ENCODE measurements at places on chromosomes 4 and X. TPM values are rescaled to one million over a fixed set of nuclear protein-coding genes. Genes with fewer than 3 reads are reported as not detected.
A peak's percentile ranks its signal among the peaks of the same experiment; 100 is the strongest.

The RHOXF2B gene
- not detected for total RNA-seq

DNA sequence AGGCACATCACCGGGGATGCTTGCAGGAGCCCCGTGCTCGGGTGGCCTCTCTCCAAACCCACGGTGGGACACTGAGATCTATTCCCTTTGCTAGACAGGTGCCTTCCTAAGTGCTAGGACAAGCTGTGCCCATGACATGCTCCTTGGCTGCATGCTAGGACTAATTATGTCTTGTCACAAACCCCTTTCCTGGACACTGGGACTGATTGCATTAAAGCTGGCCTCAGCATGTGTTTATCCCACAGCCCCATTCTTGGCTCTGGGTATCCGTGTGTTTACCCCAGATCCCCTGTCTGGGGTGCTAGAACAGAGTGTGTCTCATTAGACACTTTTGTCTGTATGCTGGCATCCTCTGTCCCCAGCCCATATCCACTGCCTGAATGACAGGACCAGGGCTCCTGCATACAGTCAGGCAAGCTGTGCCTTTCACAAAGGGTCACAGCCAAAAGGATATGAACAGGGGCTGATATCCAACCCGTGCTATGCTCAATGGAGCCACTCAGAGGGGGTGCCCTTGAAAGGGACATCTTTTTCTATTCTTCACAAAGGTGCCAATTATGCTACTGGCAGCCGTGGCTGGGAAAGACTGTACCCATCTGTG lies 9.2 kb upstream of the IQSEC2 start:
- H3K4me1 ChIP-seq = no peaks in the 10 kb centered on the region
- H3K36me3 ChIP-seq = no peaks in the 10 kb centered on the region
- no peak for DNase-seq
- H3K4me3 ChIP-seq = no peak overlapping the region
- no peaks in the 10 kb centered on the region for H3K27me3 ChIP-seq

GRCh38 chr4:173735049-173735448 lies 205.0 kb upstream of the HAND2 start:
- H3K4me1 ChIP-seq = no peaks in the 10 kb centered on the region
- H3K27me3 ChIP-seq = no peaks in the 10 kb centered on the region
- no peaks in the 10 kb centered on the region for H3K36me3 ChIP-seq
- no peak overlapping the region for H3K27ac ChIP-seq
- no peak for DNase-seq

DNA sequence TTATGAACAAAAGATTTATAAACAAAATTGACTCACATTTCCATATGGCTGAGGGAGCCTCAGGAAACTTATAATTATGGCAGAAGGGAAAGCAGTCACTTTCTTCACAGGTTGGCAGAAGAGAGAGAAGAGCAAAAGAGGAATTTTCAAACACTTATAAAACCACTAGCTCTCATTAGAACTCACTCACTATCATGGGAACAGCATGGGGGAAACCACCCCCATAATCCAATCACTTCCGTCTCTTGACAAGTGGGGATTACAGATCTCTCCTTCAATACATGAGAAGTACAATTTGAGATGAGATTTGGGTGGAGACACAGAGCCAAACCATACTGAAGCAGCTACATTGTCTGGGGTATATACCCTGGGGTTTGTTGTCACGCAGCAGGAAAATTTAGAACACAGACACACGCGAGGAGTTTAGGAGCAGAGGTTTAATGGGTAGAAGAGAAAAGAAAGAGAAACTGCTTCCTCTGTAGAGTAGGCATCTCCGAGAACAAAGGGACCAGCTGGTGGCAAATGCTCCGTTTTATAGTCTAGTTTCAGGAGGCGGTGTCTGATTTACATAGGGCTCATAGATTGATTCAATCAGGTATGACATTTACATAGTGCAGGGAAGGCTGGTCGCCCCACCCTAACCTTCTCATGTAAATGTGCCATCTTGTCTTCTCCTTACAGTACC lies 2277.7 kb upstream of the AGA start:
- H3K4me3 ChIP-seq = no peak overlapping the region
- no peaks in the 10 kb centered on the region for H3K4me1 ChIP-seq
- H3K27ac ChIP-seq = no peak overlapping the region
- DNase-seq = no peak

DNA sequence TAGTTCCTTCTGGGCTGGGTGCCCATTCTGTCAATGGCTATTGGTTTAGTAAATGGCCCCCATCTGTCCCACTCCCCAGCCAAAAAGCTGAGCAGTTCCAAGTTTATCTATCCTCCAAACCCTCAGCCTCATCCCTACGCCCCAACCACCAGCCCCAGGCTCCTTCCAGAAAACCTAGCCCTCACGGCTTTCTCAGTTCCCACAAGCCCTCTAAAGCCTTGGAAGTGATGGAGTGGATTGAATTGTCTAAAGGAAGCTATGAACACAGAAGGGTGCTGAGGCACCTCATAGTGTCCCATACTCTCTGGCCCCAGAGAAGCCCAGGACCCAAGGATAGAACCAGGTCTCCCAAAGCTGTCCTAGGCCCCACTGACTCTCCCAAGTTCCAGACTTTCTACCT lies 75.6 kb upstream of the EFNB1 start:
- no peak overlapping the region for H3K27ac ChIP-seq
- no peaks in the 10 kb centered on the region for H3K36me3 ChIP-seq
- no peaks in the 10 kb centered on the region for H3K27me3 ChIP-seq
- H3K4me3 ChIP-seq = no peak overlapping the region
- no peaks in the 10 kb centered on the region for H3K4me1 ChIP-seq
- DNase-seq = peak; percentile 18

- no peaks in the 10 kb centered on the region for H3K27me3 ChIP-seq
- DNase-seq = no peak
- no peak overlapping the region for H3K4me3 ChIP-seq
- H3K4me1 ChIP-seq = no peaks in the 10 kb centered on the region
- H3K27ac ChIP-seq = no peak overlapping the region
- no peaks in the 10 kb centered on the region for H3K36me3 ChIP-seq
Measured at GRCh38 chr4:48184882-48185281, 50.8 kb upstream of the TXK start.

The AMBN gene
- total RNA-seq = not detected

DNA sequence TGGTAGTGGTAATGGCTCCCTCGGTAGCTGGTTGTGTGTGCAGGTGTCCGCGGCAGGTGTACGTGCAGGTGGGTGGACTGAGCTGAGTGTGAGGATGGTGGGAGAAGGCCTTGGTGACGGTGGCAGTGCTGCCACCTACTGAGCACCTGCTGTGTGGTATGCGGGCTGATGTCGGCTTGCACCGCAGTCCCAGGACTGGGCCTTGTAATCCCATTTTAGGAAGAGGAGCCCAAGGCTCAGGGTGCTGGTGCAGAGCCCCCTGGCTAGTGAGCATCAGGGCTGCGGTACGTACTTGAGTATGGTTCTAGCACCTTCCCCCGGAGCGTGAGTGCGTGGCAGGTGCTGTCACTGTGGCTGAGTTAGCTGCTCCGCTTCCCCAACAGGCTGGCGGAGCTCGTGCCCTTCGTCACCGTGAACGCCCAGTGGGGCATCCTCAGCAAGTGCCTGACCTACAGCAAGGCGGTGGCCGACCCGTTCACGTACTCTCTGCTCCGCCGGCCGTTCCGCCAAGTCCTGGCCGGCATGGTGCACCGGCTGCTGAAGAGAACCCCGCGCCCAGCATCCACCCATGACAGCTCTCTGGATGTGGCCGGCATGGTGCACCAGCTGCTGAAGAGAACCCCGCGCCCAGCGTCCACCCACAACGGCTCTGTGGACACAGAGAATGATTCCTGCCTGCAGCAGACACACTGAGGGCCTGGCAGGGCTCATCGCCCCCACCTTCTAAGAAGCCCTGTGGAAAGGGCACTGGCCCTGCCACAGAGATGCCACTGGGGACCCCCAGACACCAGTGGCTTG lies 5.7 kb upstream of the CPZ start:
- no peaks in the 10 kb centered on the region for H3K36me3 ChIP-seq
- H3K27me3 ChIP-seq = peaks cover 3% of the 10 kb centered on the region
- no peak overlapping the region for H3K4me3 ChIP-seq
- no peaks in the 10 kb centered on the region for H3K4me1 ChIP-seq
- no peak overlapping the region for H3K27ac ChIP-seq

The PPP4R3C gene
- not detected for total RNA-seq

DNA sequence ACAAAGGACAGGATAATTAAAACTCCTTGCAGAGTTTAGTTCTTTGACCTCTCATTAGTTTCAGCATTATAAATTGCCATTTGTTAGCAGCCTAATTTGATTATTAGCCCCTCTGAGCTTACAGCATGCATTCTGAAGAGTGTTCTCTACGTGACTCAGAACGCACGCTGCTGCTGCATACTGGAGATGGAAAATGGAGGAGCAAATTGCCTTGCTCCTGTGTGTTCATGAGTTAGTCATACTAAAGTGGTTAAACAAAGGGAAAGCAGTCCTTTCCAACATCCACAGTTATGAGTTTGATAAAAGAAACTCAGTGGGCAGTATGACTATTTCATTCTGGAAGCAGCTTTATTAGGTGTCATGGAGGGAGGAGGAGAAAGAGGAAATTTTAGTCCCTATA lies 922.5 kb downstream of the RPA4 start:
- H3K4me3 ChIP-seq = no peak overlapping the region
- no peaks in the 10 kb centered on the region for H3K4me1 ChIP-seq
- H3K27ac ChIP-seq = no peak overlapping the region
- no peaks in the 10 kb centered on the region for H3K36me3 ChIP-seq
- H3K27me3 ChIP-seq = no peaks in the 10 kb centered on the region
- no peak for DNase-seq

GRCh38 chrX:81390237-81390636 lies 188.3 kb downstream of the SH3BGRL start:
- H3K4me1 ChIP-seq = no peaks in the 10 kb centered on the region
- H3K4me3 ChIP-seq = no peak overlapping the region
- H3K36me3 ChIP-seq = no peaks in the 10 kb centered on the region
- no peak for DNase-seq

DNA sequence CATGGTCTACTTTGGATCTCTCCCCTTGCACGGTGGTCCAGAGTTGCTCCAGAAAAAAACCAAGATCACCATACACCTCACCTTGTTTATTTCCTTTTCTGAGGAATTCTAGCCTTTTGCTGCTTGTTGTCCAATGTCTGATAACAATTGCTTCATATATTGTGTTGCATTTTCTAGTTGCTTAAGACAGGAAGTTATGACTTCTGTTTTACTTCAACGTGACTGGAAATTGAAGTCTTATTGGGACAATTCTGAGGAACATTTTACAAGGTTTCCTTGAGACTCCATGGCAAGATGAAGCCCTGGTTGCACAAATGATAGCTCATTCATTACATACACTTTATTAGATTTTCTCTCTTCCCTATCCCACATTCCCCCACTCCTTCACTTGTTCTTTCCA lies 5.2 kb downstream of the CXCL1 start:
- peaks cover 10% of the 10 kb centered on the region for H3K4me1 ChIP-seq
- no peak for DNase-seq
- H3K27ac ChIP-seq = no peak overlapping the region
- H3K27me3 ChIP-seq = no peaks in the 10 kb centered on the region

The EDA gene
- total RNA-seq = 13.1 TPM

DNA sequence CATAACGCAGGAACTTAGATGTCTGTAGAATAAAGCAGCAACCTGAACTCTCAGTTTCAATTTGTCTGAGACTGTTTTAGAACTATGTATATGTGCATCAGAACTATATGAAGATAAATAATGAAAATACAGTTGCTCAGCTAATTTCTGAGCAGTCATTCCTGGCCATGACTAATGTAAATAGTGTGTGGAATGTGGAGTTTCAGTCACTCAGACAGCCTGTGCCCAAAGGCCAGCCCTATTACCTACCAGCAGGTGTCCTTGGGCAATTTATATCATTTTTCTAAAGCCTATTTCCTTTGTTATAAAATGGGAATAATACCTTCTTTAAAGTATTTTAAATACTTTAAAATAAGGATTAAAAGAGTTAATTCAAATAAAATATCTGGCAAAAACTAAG lies 56.0 kb upstream of the RELL1 start:
- H3K4me3 ChIP-seq = no peak overlapping the region
- H3K27me3 ChIP-seq = no peaks in the 10 kb centered on the region

The SOX3 gene
- not detected for total RNA-seq

GRCh38 chr4:32429151-32429550 lies 1709.0 kb downstream of the PCDH7 start:
- DNase-seq = no peak
- H3K4me1 ChIP-seq = no peaks in the 10 kb centered on the region
- H3K27ac ChIP-seq = no peak overlapping the region
- H3K27me3 ChIP-seq = no peaks in the 10 kb centered on the region
- no peaks in the 10 kb centered on the region for H3K36me3 ChIP-seq
- H3K4me3 ChIP-seq = no peak overlapping the region

DNA sequence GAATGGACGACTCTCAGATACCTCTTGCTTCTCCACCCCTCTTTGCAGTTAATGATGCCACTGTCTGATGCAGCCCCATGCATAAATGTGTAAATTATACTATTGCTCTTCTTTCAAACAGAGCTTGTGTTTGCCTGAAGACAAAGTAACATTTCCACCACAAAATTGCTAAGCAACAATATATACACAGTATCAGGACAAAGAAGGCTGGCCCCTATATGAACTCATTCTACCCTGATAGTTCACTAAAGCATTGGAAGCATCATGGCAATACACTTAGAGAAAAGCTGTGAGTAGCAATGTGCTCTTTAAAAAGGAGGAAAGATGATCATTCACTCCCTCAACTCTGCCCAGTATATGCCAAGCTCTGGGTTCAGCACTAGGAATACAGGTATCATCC lies 427.0 kb upstream of the CPEB2 start:
- no peaks in the 10 kb centered on the region for H3K36me3 ChIP-seq
- H3K4me1 ChIP-seq = no peaks in the 10 kb centered on the region
- H3K27ac ChIP-seq = no peak overlapping the region
- no peak overlapping the region for H3K4me3 ChIP-seq
- DNase-seq = no peak

GRCh38 chrX:68997911-68998310 lies 167.3 kb downstream of the PJA1 start:
- no peaks in the 10 kb centered on the region for H3K27me3 ChIP-seq
- peaks cover 30% of the 10 kb centered on the region for H3K4me1 ChIP-seq
- no peak overlapping the region for H3K4me3 ChIP-seq
- H3K27ac ChIP-seq = no peak overlapping the region
- DNase-seq = peak; percentile 64

GRCh38 chr4:95410387-95410977 lies 138.3 kb downstream of the UNC5C start:
- H3K4me3 ChIP-seq = no peak overlapping the region
- H3K4me1 ChIP-seq = no peaks in the 10 kb centered on the region
- no peak overlapping the region for H3K27ac ChIP-seq
- no peak for DNase-seq

DNA sequence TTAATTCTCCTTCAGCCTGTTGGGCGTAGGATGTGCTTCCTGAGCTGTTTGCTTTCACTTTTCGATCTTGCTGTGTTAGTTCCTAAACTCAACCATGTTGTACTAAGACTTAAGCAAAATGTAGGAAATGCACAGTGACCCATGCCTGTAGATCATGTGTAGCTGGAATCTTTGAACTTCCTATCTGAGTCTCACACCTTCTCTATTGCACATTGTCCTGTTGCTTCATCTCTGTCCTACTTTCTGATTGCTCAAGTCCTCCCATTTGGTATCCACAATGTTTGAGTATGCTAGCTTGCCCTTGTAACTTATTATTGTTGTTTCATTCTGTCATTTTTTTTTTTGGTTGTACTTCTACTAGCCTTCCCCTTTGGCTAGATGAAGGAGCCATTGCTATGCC lies 239.6 kb downstream of the PPP1R2C start:
- no peaks in the 10 kb centered on the region for H3K4me1 ChIP-seq
- no peaks in the 10 kb centered on the region for H3K27me3 ChIP-seq
- no peak overlapping the region for H3K27ac ChIP-seq
- H3K36me3 ChIP-seq = no peaks in the 10 kb centered on the region

Data from right atrium auricular region (tissue), 2 donors.